EL (cell line): ENCODE measurements at places on chromosomes 4 and X.

DNA sequence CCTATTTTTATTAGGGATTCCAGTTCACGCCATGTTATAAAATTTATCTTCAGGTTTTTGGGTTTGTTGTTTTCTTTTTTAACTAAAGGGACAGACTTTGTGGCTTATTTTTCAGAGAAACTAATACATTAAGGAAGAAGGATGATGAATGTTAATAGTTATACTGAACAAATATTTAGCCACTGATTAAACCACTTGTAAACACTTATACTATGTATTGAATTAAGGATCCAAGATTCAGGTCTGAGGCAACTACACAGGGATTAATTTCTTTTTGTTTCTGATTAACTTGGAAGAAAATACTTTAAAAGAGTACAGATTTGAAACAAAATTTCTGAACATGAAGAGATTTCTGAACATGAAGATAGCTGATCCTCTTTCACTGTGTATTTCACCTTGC, 82.8 kb upstream of the NAP1L5 start:
- no peak for DNase-seq

GRCh38 chrX:1327651-1328304, 8.8 kb upstream of the IL3RA start:
- no peak for DNase-seq

DNA sequence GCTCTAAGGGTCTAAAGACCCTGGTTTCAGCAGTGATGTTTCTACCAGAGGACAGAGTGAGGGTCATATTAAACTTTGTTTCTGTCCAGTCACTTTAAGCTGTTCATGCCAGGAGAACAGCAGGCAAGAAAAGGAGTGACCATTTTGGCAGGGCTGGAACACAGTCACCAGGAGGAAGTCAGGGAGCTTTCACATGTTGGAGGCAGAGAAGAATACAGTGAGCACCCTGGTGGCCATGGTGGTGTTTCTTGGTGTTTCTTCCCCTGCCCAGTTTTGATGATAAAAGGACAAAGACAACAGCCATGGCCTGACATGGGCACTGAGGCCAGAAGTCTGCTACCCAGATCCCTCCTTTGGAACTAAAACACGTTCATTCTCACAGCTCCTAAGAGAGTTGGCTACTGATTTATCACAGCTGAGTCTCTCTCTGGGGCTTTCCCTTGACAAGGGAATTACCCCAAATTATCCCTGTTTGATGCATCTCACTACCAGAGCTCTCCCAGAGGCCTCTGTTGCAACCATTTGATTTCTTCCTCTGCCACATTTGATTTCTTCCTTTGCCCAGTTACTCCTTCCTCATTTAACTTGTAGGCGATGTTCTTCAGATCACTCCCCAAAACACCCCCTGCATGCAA, 106.4 kb upstream of the NWD2 start:
- DNase-seq, result no peak

- no peak for DNase-seq
These were observed 746.9 kb downstream of the FAT4 start for GRCh38 chr4:126061655-126062054.

DNA sequence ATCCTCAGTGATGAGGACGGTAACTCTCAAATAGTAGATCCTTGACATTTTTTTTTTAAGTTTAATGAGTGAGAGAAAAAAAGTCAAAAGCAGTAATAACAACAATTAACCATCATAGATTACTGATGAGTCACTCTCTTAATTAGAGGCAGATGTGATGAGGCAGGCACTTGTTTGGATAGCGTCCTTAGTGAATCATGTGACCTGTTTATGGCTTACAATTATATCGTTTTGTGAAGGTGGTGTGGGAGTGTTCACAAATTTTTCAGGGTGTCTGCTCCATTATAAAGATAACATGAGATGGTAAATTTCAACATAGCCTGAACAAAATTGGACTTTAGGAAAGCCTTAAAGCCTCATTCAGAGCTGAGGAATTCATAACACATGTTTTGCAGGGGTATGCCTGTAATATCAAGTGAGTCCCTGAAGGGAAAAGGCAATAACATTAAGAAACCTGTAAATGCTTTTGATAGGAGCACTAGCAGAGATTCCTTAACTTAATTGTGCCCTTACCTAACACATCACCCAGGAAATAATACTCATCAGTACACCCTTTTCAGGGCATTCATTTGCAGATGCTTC, 51.9 kb upstream of the XIAP start:
- peak; percentile 39 for DNase-seq

- peak; percentile 39 for DNase-seq
These were observed 12.1 kb upstream of the TLR8 start for GRCh38 chrX:12894074-12895030.

GRCh38 chr4:80153874-80154544, 43.3 kb upstream of the PRDM8 start:
- peak; percentile 33 for DNase-seq

DNA sequence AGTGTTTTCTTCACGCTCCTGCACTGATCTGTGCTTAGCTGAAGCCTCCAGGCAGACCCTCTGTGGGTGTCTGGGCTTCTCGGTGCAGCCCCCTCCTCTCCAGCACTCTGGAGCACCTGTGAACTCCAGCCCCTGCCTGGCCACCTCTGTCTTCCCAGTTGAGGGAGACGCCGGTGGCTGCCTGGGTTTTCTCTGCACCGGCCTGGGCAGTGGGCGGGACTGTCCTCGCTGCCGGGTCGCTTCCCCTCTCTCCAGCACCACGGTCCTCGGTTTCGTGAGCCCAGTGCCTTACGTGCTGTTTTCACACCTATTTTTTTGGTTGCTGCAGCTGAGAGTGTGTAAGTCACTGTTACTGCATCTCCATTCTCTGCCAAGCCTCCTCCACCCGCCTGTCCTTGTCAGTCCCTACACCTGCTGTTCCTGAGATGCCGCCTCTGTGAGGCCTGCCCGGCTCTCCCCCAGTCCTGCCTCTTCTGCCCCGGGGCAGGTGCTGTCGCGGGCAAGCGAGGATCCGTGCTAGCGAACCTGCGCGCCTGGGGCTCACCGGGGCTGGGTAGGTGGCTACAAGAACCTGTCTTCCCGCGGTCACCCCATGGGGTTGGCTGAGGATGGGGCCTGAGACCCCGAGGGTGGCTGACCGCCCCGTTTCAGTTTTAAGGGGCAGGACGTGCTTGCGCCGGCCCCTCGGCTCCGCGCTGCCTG, 2.4 kb upstream of the FGFRL1 start:
- DNase-seq, result peak; percentile 16

DNA sequence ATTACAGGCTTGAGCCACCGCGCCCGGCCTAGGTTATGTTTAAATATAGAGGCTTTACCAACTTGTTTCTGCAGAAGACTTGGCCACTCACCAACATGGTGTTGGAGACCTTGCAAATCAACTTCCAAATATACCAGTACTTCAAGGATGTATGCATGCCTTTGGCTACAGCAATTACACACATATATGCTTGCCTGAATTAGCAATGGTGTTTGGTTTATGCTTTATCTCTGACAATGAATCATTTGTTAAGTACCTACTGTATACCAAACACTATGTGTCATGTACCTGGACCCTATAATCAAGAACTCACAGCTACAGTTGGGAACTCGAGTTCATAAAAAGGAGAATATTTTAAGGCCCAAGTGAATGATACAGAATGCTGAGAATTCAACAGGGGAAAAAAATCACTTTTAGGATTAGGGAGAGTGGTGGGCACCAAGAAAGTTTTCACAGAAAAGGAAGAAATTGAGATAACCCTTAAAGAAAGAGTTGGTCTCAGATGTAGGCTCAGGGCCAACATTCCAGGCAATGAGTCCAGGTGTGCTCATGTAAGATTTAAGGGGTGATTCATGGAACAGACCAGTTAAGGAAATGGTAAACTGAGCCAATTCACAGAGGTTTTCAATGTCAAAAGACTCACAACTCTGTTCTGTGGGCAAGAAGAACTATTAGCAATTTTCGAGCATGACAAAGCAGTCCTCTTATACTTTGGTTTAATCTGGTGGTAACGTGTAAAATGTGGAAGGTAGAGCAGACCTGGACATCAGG, 98.9 kb downstream of the BCOR start:
- no peak for DNase-seq

DNA sequence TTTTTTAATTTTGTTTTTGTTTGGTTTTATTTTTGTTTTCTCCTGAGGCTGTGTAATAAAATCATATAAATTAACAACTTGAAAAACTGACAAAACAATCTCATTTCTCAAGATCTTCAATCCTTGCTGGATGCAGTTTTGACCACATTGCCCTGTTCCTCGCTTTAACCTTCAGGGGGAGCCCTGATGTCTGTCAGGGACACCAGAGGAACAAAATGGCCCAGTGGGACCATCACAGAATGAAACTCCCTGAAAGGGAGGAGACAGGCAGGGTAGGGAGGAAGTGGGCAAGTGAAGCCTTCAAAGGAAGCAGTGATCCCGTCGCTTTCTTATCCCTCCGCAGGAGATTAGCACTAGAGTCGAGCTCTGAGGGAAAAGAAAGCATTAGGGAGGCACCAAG, 274.9 kb upstream of the LDB2 start:
- DNase-seq, result peak; percentile 7

- DNase-seq, result no peak
These were observed 16.3 kb downstream of the BTK start for GRCh38 chrX:101369687-101370086.

DNA sequence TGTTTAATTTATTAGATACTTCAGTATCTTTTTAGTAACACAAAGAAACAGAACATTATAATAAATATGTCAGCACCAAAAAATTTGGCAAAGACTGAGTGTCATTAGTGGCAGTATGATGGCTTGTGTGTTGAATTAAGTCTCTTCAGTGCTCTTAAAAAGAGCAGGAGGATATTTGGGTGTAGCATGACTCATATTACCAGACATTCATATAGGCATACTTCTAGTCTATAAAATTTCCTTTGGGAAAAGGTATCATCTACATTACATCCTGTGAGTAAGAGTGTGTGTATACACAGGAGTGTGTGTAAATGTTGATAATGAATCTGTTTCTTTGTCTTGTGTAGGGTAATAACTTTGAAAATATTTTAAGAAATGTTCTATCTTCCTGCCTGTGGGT, 135.7 kb downstream of the CNKSR2 start:
- DNase-seq, result peak; percentile 0

DNA sequence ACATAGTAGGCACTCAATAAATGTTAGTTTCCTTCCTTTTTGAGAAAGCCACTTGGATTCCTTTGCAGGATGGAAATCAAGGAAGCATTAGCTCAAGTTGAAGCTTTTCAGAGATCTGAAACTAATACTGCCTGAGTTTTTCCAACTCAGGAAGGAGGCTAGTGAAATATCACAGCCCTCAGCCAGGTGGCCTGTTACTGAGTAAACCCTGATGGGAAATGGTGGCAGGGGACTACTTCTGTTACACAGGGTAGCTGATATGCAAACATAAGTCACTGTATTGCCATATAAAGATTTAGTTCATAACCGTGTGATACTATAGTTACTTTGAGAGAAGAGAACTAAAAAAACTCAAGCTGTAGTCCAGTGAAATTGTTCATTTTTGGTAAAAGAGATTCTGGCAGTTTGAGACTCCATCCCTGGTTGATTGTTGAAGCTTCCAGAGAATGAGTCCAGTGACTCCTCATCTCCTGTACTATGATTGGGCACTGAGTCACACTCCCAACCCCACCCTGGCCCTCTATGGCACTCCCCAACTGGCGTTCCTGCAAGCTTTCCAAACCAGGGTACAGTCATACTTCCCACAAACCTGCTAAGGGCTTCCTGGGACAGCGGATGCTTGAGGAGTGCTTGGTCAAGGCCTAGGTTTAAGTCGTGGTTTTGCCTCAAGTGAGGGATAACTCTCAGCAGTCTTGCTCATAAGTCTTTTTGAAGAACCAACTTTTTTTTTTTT, 81.8 kb downstream of the MID1IP1 start:
- DNase-seq, result peak; percentile 87

- DNase-seq, result peak; percentile 73
These were observed 489.1 kb upstream of the INTU start for GRCh38 chr4:127143460-127144195.

DNA sequence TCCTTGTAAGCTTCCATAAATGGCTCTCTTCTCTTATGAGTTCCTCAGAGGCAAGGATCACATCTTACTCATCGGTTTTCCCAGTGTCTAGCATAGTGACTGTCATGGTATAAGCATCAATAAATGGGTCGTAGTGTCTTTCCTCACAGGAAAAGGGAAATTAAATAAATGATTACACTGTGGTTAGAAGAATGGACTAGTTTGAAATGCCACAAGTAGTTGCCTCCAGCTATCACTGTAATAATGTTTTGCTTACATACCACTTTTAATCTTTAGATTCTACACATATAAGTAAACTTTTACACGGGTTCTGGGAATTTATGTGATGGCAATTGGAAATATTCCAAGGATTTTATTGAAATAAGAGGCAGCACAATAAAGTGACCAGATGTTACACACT, 152.8 kb upstream of the CXorf51A start:
- no peak for DNase-seq

DNA sequence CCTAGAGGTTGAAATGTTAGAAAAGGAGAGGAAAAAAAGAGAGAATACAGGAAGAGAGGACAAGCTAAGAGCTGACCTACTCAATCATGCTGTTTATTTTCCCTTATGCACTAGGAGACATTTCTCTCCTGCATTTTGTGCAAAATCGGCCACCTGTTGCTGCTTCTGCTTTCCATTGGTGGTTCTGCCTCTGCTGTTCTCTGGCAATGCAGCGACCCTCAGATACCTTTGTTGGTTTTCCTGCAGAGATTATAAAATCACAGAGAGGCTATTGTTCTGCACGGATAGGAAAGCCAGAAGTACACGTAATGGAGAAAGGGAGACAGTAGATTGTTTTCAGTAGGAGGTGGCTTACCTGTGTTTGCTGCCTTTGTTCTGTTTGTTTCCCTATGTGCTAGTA, 108.9 kb downstream of the UNC5C start:
- DNase-seq, result no peak

GRCh38 chrX:154436374-154436982, 476 bp upstream of the GDI1 start:
- peak; percentile 18 for DNase-seq

GRCh38 chr4:74517996-74518395, 73.1 kb downstream of the AREG start:
- DNase-seq, result no peak

DNA sequence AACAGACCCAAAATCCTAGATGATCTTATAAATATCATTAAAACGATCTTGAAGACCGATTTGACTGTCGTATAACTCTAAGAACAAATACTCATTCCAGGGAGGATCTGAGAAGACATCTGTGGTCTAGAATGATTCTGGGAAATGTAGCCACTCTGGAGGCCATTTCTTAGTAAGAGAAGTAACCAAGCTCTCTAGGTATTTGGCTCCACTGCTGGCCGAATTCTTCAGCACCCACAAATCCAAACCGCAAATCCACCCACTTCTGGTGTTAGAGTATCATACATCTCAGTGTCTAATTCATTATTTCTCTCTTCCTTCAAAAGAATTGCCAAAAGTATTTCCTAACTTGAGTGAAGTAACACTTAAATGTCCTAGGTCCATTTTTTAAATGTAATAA, 23.9 kb downstream of the KLHL5 start:
- peak; percentile 92 for DNase-seq

GRCh38 chr4:84878546-84878945, 87.9 kb downstream of the WDFY3 start:
- peak; percentile 42 for DNase-seq

GRCh38 chrX:24877288-24877664, 138.5 kb downstream of the ARX start:
- DNase-seq, result no peak
